ENCODE measurements at places on chromosomes 3 and 15.
A peak's percentile ranks its signal among the peaks of the same experiment; 100 is the strongest.

DNA sequence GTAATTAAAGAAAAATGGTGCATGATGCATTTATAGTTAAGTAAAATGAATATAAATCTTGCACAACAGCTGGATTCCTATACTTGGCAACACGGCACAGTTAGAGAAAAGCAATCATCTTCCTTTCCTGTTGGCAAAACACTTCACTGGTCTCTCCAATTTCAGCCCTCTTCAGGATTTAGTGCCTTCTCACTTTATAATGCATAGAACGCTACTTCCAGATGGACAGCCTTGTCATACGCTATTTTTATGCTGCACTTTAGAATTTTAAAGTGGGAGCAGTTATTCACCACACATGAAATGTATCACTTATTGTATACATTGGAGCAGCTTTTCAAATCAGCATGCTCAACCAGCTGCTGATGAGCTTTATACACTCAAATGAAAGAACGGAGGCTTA is 194.4 kb upstream of the GBE1 start:
- DNase-seq, result no peak

GRCh38 chr3:129485721-129486663 is 42.4 kb upstream of the RHO start:
- DNase-seq, result no peak

DNA sequence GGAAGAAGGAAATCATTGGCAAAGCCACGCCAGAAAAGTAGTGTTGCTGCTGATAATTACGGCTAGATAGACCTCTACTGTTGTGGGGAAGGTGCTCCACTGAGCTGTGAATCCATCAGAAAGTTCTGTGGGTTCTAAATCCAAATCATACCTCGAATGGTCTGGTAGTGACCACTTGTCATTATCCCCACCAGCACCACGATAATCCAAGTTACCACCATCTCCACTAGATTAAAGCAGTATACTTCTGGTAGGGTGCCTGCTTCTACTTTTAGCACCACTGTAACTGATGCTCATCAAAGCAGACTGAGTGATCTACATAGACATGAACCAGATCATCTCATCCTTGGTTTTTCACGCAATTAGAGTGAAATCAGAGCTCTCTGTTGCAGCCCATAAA is 185.5 kb downstream of the FMN1 start:
- DNase-seq, result no peak

GRCh38 chr3:14460342-14461005 is 58.1 kb downstream of the SLC6A6 start:
- DNase-seq, result no peak

DNA sequence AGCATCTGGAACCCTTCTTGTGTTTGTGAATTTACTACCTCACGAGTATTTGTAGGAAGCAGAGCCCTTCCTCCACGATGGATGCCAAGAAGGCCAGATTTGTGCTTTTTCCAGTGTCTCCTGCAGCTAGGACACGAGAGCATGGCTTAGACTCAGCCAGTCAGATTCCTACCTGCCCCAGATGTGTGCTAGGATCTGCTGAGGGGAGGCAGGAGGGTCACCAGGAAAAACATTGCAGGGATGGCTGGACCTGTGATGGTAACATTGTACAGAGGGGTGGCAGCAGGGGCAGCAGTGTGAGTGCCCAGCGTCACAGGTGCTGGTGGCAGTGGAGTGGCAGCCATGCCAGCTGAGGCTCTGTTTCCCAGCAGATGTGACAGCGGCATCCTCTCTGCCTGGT is 285.3 kb downstream of the FAM43A start:
- no peak for DNase-seq

DNA sequence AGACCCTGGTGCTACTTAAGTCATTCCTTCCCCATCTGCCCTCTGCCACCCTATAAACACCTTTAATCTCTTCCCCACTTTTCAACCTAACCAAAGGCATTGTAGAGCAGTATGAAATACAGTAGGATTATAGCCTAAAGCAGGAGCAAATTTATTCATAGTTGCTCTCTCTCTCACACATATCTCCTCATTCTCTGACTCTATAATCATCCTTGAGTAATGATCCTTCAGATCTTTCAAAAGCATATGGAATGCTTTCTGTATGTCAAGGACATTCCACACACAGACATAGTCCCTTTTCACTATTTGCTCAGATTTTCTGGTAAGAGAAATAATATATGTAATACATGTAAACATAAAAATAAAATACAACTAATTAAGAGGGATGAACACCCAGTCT is 54.1 kb downstream of the TRPC1 start:
- DNase-seq, result peak; percentile 34

DNA sequence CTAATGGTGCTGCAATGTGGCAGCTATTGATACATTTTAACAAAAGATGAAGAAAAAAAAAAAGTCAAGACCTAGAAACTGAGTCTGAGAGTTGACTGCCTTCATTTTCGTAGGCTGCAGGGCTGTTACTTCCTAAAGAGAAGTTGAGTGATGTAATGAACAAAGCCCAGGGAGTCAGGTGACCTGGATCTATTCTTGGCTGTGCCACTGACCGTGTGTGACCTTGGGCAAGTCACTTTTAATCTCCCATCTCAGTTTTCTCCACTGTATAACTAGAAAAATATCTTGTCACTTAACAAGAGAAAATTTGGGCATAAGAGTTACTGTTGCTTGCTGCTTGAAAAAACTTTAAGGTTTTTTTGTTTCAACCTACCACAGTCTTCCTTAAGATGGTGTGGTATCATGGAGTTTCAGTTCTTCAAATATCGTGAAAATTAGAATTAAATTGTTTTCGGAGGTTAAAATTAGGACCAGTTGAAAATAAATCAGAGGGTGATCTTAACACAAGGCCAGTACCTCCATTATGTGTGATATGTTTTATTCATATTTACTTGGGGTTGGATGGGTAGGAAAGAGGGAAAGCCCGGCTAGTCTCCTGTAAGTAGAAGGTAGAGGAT is 5.8 kb downstream of the FMN1 start:
- DNase-seq, result no peak

DNA sequence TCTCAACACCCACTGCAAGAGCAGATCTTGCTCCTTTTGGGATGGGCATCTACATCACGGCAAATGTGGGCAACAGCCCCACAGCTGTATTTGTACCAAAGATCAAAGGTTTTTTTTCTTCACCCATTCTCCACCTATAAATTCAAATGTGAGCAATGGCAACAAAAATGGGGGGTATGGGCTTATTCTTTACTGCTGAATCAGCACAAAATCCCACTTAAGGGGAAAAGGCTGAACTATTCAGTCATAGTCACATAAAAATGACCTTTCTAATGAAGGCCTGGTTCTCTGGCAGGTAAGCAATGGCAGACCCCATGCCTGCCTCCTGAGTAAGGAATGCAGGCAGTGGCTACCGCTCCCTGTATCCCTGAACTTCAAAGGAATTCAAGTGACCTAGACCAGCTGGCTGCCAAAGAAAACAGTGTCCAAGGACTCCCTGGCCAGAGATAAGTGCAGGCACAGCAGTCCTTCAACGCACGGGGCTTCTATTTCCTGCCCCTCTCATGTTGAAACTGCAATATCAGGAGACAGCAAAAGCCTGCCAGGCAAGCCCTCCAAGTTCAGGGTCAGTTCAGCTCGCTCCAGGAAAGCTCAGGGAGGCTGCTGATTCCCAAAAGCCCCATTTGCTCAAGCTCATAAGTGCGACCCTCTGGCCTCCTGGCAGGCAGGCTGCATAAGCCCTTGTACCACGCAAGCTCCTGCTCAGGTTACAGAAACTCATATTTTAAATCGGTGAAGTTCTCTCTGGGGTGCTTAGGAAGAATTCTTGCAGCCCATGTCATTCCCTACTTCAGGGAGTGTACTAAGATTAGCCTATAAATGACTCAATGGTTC is 134.1 kb downstream of the PDZRN3 start:
- no peak for DNase-seq

DNA sequence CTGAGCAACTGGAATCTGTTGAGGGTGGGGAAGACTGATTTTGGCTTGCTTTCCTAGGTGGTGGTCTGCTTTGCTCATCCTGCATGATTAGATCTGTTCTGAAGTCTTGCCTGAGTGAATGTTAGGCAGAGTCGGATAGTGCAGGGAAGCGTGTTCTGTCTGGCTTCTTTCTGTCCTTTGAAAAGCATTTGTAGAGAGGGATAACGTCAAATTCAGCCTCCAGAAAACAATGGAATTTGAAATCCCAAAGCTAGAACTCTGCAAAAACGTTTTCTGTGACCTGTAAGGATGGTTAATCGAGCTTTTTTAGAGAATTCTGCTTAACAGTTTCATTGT is 1.4 kb downstream of the GLCE start:
- DNase-seq, result peak; percentile 34

DNA sequence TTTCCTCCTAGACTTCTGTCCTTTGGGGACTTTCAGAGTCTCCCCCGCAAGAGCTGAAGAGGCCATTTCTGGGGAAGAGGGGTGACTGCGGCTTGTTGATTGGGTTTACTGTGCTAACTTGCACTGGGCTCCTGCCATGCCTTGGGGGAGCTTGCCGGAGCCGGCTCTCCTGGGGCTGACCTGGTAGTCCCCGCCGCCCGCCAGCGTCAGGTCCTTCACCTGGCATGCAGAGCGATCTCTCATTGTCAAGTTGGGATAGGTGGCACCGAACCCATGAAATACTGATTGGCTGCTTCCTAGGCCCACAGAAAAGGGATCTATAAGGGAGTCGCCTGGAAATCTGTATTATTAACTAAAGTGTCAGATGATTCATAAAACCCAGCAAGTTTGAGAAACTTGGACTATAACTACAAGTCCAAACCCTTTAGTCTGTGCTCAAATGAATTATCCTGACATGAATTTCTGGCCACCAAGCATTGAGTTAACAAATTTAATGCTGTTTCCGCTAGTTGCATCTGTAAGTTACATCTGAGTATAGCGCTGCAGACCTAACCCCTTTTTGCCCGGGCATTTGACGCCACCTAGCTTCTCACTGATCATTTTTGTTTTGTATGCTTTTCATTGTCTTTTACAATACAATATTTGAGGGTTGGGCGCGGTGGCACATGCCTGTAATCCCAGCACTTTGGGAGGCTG is 607 bp upstream of the IMP3 start:
- peak; percentile 90 for DNase-seq

DNA sequence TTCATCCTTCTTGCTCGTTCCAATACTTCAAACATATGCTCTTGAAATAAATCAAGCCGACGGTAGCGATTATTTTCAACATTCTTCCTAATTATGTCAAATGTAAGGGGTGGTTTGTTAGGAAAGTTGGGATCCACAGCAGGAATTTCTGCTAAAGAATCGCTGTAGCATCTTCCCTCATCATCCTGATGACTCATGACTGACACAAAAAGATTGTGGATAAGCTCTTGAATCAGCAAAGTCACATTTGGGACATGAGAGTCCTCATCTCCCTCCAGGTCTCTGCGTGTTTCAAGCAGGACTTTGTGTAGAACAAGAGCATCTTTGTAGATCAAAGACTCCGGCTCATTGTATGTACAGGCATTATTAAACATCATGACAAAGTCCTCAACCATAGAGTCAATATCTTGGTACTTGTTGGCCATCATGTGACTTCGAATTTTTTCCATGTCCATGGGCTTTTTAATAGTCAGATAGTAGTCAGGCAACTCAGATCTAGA is 73.0 kb downstream of the UQCC5 start:
- no peak for DNase-seq

- DNase-seq, result no peak
Measured at GRCh38 chr15:43239732-43240491, 19.1 kb upstream of the EPB42 start.

DNA sequence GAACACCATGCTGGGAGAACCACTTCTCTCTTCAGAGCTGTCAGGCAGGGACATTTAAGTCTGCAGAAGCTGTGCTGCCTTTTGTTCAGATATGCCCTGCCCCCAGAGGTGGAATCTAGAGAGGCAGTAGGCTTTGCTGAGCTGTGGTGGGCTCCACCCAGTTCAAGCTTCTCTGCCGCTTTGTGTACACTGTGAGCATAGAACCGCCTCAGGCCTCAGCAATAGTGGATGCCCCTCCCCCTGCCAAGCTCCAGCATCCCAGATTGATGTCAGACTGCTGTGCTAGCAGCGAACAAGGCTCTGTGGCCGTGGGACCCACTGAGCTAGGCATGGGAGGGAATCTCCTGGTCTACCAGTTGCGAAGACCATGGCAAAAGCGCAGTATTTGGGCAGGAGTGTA is 121.6 kb downstream of the NFKBIZ start:
- DNase-seq, result no peak

GRCh38 chr3:104731074-104731473 is 635.6 kb upstream of the ALCAM start:
- no peak for DNase-seq

GRCh38 chr3:27607370-27607769 is 114.8 kb downstream of the EOMES start:
- no peak for DNase-seq

- no peak for DNase-seq
Measured at GRCh38 chr3:129116482-129116946, 5.1 kb downstream of the RAB43 start.

DNA sequence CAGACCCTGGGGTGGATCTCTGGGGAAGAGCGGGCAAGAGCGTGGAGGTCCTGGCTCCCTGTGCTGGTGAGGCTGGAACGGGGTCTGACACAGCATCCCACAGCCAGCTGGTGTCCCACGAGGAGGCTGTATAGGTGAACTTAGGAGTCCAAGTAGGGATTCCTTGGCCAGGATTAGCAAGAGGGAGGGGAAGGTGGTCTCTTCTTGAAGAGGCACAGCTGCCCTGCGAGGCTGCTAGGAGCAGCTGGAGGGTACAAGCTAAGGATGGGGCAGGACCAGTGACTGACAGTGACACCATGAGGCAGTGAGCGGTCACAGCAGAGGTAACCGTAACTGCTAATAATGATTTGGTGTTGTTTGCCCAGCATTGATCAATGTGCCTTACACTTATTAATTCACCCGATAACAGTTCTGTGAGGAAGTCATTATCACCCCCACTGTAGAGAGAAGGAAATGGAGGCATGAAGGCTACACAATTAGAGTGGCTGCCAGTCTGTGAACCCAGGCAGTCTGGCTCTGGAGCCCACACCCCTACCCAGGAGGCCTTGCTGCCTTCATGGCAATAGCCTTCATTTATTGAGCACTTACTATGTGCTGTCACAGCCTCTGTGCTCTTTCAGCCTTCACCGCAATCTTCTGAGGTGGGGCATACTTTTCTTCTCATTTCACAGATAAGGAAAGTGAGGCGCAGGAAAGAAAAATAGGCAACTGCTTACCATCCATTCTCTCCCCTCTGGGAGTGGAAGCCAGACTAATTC is 59.4 kb downstream of the TMEM44 start:
- no peak for DNase-seq

GRCh38 chr3:124282751-124283651 is 291.1 kb upstream of the ROPN1 start:
- DNase-seq, result no peak

DNA sequence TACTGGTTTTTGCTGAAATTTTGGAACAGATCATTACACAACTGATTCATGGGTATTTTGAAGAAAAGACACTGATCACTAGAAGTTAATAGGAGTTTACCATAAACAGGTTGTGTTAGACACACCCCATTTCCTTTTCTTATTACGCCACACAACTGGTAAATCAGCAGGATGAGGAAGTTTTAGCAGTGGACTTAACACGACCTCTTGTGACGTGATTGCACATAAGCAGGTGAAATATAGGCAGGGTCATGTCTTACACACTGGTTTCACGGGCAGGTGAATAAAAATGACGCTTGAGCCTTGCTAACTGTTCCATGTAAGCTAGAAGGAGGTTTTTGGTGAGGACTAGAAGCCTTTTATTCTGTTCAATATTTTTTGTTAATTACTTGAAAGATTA is 27.1 kb upstream of the TPRG1 start:
- no peak for DNase-seq

- no peak for DNase-seq
Measured at GRCh38 chr3:66121318-66121717, 82.6 kb upstream of the MAGI1 start.
